Sciatic nerve (tissue), 2 donors: ENCODE measurements at places on chromosomes 1 and 21. TPM values are rescaled to one million over a fixed set of nuclear protein-coding genes. Genes with fewer than 3 reads are reported as not detected.

DNA sequence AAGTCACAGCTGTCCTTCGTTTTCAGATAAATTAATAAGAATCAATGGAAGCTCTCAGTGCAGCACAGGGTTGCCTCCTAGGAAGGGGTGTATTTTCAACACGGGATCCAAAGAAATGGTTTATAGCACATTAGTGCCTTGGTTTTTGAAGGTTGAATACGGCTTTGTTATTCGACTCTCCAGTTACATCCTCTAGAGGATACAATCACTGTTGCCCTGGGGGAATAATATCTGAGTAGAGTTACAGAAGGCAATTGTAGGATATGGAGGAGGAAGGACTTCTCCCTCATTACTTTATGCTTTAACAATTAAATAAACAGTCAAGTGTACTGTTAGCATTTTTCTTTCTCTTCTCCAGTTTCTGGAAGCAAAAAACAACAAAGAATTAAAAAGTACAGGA is 14.3 kb upstream of the ZNF326 start:
- DNase-seq = no peak

DNA sequence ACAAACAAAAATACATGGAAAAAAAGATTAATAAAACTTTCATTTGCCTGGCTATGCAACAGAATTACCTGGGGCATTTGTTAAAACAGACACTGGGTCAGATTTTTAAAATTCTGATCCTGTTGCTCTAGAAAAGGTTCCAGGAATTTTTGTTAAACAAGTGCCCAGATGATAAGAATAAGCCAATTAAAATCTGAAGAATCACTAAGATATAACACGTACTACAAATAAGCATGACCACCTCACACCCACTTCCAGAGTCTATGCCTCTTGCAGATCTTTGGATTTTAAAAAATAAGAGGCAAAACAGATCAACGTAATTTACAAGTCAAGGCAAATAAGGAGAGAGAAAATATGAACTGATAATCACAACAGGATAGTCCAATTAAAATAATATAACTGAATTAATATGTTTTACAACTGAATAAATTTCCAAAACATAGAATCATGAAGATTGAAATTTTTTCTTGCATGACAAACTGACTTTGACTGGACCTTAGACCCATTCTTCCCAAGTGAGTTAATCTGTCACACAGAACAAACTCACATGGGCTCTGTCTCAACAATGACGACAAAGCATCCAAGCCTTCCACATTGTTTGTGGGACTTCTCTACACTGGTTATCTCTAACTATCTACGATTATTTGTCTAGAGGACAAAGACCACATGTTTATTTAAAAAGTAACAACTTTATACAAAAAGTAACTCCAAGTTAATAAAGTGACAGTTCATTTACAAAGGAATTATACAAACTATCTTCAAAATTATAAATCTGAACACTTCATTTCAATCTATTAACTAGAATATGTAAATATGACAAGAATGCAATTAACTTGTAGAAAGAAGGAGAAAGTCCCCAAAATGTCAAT is 56.9 kb downstream of the COP1 start:
- DNase-seq = no peak

DNA sequence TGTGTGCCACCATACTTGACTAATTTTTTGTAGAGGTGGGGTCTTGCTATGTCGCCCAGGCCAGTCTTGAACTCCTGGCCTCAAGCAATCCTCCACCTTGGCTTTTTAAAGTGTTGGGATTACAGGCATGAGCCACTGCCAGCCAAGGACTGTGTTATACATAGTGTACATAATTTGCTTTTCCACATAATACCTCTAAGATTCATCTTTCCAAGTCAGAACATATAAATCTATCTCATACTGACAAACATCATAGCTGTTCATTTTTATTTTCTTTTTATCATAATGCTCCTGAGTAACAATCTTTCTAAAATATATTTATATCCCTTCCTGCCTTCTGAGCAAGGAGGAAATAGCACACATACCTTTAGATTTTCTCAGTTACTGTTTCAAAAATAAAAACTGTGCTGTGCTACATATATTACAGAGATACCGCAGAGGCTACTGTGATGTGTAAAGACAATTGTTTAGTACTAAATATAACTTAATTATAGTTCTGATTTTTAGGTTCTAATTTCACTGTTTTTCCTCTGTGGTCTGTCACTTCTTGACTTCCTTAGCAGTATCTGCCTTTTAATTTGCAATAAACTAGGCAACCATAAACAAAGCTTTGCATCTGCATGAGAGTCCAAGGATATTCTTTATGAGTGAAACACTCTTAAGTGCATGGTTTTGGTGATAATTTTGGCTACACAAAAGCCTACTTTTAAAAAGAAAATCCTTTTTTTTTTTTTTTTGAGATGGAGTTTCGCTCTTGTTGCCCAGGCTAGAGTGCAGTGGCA is 59.3 kb downstream of the EYA3 start:
- DNase-seq = no peak

DNA sequence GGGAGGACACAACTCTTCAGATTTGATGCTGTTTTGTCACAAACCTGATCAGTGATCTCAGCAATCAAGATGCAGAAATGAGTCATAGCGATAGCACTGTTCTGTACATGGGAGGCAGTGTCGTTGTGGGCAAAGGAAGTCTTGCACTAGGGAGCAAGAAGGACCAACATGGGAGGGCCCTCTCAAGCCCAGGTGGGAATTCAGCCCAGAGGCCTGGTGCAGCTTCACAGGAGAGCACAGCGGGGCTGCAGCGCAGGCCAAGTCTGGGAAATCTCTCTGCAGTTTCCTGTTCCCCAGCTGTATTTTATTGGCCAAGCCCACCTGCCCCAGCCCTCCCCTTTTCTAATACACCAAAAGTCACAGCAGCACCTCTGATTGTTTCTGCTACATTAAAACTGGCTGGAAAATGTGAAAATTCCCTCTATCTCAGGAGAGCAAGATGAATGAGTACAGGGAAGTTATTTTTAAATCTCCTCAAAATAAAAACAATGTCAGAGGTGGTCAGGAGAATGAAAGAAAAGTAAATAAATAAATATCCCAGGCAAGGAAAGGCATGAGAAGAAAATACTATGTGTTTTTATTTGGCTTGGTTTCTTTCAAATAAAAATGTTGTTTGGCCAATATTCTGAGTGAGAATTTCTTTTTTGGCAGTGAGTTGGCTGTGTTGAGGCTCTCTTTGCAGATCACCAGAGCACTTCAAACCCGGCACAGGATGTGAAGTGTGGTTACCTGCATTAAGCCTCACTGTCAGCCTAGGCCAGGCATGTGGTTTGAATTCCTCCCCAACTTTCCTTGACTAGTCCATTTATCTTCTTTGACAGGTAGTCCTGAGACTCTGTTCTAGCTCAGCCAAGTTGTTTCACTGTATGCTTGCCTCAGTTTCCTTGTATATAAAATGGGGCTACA is 422.1 kb downstream of the PLPP3 start:
- DNase-seq = no peak

DNA sequence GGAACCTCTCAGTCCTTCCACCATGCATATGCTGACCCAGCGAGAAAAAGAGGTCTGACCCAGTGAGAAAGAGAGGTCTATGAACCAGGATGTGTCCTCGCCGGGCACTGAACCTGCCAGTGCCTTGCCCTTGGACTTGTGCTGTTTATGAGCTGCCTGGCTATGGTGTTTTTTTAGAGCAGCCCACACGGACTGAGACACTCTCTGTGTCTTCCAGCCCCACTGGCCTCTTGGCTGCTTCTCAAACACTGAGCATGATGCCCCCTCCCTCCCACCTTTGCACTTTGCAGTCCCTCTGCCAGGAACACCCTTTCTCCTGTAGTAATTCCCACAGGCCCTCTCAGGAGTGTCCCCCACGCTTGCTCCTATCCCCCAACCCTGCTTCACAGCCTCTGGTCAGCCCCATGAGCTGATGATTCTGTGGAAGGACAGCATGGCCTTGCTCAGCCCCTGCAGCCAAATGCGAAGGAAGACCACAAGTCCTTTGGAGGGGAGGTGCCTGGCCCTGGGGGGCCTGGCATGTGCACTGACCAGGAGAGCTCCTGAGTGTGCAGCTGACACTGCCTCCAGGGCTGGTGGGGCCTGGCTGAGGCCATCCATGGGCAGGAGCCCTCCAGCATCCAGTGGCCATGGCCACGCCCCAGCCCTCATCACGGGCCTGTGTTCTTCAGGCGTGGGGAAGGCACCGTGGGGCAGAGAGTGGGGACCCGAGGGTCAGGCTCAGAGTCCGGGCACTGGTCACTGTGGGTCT is 23.8 kb downstream of the WNT3A start:
- peak; percentile 47 for DNase-seq

DNA sequence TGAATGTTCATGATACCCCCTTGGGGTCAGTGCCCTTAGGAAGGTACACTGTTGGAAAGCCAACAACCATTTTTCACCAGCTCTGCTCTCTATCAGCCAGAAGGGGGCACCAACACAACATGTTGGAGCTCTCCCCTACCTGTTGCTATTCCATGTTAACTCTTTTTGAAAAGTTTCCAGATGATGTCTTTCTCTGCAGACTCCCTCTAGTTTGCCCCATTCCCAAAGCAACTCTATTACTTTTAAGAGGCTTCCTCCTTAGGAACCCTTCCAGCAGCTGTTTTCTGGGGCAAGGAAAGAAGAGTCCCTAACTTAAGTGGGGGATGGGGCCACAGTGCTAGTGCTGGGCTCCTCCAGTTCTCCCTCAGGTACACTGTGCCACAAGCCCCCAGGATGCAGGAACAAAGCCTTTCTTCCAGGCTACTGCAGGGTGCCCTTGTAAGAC is 22.9 kb upstream of the NDC1 start:
- no peak for DNase-seq

GRCh38 chr21:26794597-26795411 is 50.4 kb downstream of the ADAMTS1 start:
- DNase-seq = no peak

GRCh38 chr21:41746744-41747006 is 20.2 kb downstream of the RIPK4 start:
- no peak for DNase-seq

DNA sequence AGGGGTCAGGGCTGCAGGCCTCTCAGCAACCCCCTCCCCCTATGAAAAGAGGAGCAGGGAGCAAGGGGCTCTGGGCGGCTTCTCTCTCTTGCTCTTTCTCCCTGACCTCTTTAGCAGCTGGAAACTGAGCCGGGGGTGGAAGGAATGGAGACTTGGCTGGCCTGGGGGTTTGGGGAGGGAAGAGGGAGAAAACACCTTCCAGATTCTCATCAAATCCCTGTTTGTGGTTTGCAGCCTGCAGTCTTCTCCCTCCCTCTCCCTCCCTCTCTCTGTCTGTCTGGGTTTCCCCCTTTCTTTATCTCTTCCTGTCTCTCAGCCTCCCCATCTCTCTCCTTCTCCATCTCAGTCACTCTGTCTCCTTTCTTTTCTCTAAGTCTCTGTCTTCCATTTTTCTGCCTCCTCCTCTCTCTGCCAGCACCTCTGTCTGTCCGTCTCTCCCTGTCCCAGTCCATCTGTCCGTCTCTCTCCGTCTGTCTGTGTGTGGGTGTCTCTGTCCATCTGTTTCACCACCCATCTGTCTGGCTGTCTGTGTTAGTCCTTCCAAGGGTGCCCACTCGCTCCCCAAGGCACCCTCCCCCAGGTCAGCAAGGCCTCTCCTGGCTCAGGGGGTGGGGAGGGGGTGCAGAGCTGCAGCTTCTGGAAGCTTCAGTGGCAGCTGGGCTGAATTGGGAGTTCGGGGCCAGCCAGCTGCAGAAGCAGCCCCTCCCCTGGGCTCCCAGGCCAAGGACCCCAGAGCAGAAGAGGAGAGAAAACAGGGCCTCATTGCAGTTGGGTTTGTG is 6.2 kb downstream of the AHDC1 start:
- no peak for DNase-seq

- DNase-seq = no peak
Measured at GRCh38 chr1:55374216-55374615, 159.1 kb upstream of the USP24 start.

GRCh38 chr1:243706563-243706962 is 143.5 kb downstream of the AKT3 start:
- no peak for DNase-seq

DNA sequence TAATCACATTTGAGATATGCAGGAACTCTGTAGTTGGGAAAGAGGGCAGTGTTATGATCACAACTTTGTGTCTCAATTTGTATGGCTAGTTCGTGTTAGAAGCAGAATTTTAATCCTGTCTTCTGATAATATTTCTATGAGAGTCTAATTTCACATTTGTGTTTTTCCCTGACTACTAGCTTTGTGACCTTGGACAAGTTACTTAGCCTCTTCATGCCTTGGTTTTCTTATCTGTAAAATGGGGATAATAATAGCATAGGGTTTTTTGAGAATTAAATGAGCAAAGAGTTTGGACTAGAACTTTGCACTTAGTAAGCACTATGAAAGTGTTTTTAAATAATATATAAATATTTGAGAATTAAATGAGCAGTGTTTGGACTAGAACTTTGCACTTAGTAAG is 24.9 kb upstream of the SCAF4 start:
- DNase-seq = no peak

- no peak for DNase-seq
Measured at GRCh38 chr1:19635646-19636045, 8.5 kb upstream of the NBL1 start.

GRCh38 chr1:23774174-23774880 is 3.9 kb upstream of the PITHD1 start:
- DNase-seq = no peak

DNA sequence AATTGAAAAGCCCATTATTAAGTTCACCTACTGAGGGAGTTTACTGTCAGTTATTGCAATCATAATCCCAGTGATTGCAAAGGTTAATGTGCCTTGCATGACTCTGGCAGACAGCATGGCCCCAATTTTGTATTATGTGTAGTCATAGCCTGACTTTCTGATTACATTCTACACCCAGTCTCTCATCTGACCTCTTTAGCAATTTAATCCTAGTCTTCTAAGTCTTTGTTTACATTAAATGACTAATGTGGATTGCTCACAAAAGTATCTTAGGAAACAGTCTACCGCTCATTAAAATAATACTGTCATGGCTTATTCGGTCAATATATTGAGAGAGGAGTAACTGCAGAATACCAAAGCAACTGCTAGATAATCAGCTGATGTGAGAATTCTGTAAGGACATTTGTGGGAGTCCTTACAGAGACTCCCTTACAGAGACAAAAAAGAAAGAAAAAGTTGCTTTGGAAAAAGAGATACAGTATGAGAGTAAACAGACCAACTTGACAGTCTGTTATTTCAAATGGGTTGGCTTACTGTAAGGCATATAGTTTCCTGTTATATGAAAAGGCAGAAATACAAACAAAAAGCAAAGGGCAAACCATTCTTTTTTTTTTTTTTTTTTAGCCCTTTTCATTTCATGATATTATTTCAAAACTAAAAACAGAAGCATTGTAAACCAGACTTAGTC is 42.8 kb downstream of the SMG7 start:
- no peak for DNase-seq

DNA sequence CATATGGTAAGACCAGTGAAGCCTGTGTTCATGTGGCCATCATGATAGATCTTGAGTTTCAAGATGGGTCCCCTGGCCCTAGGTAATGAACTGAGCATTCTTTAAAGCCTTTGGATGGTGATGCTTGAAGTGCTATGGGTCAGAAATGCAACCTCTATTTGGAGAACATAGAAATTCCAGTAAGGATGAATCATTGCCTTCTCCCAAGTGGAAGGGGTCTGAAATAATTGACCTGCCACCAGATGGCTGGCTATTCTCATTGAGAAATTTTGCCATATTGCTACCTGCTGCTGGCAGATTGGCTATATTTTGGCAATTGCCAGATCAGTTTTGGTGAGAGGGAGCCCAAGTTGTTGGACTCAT is 739 bp upstream of the IFI6 start:
- DNase-seq = no peak

FAM229A gene
- 12.0 TPM for total RNA-seq

TMEM167B gene
- total RNA-seq = 39.4 TPM

CRB1 gene
- 0.94 TPM for total RNA-seq

TSPAN1 gene
- 4.2 TPM for total RNA-seq

MROH9 gene
- total RNA-seq = 0.31 TPM

ABCB10 gene
- total RNA-seq = 16.1 TPM
